ENCODE measurements at places on chromosomes 2 and 18.

GRCh38 chr18:70030728-70031127 lies 83.1 kb upstream of the CD226 start:
- DNase-seq = no peak

GRCh38 chr2:181262782-181263181 lies 194.4 kb upstream of the ITGA4 start:
- no peak for DNase-seq

GRCh38 chr2:42223855-42224268 lies 54.7 kb downstream of the EML4 start:
- no peak for DNase-seq

GRCh38 chr2:104465981-104466380 lies 387.9 kb upstream of the POU3F3 start:
- DNase-seq = no peak

- DNase-seq = peak; percentile 65
Observed at GRCh38 chr2:27441958-27442919, at the start of gene KRTCAP3. Gene KRTCAP3, plus strand, starts transcription at chr2:27442381. Its CDS starts 32 bp downstream, at chr2:27442413.

DNA sequence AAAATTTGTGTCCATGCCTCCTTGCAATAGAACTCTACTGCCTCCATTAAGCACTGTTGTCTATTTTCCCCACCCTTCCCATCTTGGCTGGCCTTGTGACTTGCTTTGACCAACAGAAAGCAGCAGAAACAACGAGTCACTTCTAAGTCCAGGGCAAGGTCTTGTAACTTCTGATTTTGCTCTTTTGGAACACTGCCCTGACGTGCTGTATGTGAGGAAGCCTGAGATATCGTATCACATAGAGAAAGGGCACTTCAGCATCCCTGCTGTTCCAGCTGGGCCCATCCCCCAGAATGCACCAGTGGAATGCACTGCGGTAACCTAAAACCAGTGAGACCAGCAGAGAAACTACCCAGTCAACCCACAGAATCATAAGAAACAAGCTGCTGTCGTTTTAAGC lies 28.1 kb downstream of the NCKAP1 start:
- DNase-seq = no peak

- DNase-seq = no peak
Observed at GRCh38 chr2:10267551-10268465, 34.9 kb upstream of the HPCAL1 start.

- DNase-seq = no peak
Observed at GRCh38 chr2:211609127-211609526, 929.5 kb downstream of the ERBB4 start.

- DNase-seq = no peak
Observed at GRCh38 chr2:136065384-136065783, 52.6 kb downstream of the CXCR4 start.

DNA sequence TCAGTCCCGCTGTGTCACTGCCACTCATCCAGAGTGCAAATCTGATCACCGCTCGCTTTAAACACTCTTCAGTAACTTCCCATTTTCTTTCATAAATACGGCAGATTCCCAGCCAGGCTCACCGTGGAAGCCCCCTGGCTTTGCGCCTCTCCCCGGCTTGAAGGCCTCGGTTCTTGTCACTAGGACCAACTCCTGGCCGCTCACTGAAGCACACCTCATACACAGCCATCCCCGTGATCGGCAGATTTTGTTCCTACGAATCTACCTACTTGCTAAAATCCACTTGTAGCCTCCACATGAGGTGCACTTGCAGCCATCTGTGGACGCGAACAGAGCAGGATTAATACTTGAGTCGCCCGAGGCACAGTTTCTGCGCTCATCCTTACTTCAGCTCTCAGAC lies 462.4 kb upstream of the MYT1L start:
- DNase-seq = no peak

Measured in CD4-positive, alpha-beta T cell (primary cell).